Activated naive CD8-positive, alpha-beta T cell treated with anti-CD3 and anti-CD28 coated beads, Interleukin-2, amount 10 ng/mL, durations not matched to agents 7 days and 5 days (primary cell): ENCODE measurements at places on chromosomes 5 and 9.
A peak's percentile ranks its signal among the peaks of the same experiment; 100 is the strongest.

- peak; percentile 39 for DNase-seq
Observed at GRCh38 chr5:14223372-14223771, 80.2 kb downstream of the TRIO start.

GRCh38 chr5:137572042-137572695, 73.0 kb upstream of the SPOCK1 start:
- DNase-seq, result no peak

- no peak for DNase-seq
Observed at GRCh38 chr9:1254071-1254470, 203.9 kb downstream of the DMRT2 start.

DNA sequence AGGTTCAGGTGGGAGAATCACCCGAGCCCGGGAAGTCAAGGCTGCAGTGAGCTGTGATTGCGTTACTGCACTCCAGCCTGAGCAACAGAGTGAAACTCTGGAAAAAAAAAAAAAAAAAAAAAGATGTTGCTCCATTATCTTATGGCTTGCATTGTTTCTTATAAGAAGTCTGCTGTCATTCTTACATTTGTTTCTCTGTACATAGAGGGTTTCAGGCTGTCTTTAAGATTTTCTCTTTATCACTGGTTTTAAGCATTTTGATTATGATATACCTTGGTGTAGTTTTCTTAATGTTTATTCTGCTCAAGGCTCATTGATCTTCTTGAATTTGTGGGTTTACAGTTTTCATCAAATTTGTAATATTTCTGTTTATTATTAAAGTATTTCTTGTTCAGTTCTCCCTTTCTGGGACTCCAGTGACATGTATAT, 35.2 kb downstream of the MVB12B start:
- no peak for DNase-seq

GRCh38 chr5:40675396-40676133, 4.2 kb upstream of the PTGER4 start:
- DNase-seq, result no peak

DNA sequence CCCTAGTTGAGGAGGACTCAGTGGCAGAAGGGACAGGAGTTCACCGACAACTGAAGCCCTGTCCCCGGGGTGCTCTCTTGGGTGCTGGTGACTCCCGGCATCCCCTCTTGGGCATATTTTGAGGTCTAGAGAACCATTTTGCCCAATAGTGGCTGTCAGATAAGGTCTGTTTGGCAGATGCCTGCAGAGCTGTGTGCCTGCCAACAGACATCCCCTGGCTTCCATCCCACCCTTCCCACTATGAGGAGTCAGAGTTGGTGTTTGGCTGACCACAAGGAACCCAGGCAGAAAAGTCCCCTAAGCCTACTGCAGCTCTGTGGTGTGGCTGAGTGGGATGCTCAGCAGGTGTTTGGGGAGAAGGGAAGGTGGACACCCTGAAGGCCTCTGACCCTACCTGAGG, 207.0 kb downstream of the AUH start:
- no peak for DNase-seq

DNA sequence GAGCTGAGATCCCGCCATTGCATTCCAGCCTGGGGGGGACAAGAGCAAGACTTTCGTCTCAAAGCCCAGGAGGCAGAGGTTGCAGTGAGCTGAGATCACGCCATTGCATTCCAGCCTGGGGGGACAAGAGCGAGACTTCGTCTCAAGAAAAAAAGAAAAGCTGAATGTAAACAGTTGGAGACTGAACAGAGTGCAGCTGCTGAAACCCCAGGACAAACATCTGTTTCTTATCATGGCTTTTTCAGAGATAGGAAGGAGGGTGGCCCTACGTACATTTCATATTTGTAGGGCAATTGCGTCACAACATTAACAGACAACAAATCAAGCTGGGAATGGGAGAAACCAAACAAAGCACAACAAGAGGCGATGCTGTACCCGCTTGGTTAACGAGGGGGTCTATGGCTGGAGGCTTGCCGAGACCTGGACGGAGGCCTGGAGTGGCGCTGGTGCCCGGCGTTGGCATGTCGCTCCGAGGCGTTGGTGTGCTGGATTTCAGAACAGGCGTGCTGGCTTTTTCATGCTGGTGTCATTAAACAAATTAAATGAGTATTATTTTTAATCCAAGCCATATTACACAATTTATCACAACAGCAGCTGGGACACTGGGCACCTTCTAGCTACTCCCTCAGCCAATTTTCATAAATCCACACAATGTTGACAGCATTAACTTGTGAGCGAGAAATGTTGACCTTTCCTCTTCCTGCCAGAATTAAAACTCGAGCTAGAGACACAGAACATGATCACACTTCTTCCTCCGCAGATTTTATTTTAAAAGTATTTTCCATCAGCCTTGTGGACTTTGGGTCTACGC, 76.1 kb downstream of the TLE1 start:
- no peak for DNase-seq

- DNase-seq, result no peak
Observed at GRCh38 chr5:41751867-41752266, 118.4 kb downstream of the OXCT1 start.
